ENCODE measurements at places on chromosomes 2 and 18.

DNA sequence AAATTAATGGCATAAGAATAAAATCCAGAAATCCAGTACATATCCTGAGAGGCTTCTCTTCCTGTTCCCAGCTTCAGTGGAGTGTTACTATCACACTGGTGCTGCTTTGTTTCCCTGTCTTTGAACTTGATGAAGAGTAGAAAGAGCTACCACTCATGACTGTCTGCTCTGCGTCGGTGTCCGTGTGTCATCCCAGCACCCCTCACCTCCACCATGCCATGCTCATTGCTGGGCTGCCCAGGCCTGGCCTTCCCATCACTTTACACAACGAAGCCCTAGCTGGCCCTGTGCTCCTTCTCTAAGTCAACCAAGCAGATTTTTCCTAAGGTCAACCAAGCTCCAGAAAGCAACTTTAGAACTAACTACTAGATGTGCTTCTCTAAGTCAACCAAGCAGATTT lies 215.4 kb downstream of the DOK6 start:
- no peak for DNase-seq

DNA sequence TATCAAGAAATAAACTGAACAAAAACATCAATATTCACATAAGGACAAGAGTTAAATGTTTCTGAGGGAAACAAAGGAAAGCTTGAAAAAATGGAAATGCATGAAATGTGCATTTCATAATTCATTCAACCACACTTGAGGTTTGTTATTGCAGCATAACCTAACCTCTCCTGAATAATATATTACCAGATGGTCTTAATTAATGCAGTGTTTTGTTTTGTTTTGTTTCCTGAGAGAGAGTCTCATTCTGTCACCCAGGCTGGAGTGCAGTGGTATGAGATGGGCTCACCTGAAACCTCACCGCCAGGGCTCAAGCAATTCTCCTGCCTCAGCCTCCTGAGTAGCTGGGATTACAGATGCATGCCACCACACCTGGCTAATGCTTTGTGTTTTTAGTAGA lies 139.9 kb upstream of the PIEZO2 start:
- no peak for DNase-seq

GRCh38 chr2:230323385-230324106 lies 3.4 kb upstream of the SP140L start:
- no peak for DNase-seq

DNA sequence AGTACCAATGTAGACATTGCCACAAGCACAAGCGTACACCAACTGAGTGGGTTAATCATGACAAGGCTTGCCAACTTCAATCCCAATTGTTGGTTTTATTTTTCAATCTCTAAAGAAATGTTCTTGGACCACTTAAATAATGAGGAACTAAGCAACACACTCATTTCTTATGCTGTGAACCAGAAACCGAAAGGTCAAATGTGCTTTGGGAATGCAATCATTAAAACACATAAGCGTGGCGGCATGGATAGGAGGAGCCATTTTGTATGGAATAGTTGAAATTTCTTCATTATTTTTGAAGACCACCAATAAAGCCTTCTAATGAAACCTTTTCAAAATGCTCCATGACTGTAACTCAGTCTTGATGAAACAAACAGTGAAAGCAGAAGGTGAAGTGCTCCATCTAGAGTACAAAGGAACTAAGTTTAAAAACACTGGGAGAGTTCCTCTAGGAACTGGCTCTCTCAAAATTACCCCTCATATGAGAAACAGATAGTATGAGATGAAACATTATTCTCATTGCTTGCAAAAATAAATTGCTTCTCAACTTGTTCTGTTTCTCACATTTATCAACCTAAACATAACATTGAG lies 113.2 kb upstream of the CHST9 start:
- DNase-seq: no peak

DNA sequence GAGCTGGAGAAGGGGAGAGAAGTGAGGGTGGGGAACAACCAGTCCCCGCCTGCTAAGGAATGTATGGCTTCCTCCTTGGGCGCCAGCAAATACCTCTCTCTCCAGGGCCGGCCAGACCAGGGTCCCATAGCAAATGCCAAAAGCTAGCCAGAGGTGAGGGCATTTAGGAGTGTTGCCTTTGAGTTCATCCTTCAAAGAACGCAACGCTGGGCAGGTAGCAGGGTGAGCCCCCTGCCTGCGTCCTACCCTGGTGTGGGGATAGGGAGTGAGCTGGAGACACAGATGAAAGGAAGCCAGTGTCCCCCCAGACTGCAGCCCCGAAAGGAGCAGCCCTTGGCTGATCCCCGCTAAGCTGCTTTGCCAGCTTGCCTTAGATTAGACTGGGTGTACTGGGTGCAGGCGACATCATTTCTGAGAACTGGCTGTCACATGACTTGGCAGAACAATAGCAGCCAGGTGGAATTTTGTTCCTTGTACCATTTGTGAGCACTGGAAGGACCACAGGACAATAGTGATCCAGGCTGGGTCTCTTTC lies 40.4 kb downstream of the KLHL29 start:
- no peak for DNase-seq

GRCh38 chr2:114628481-114628880 lies 186.0 kb downstream of the DPP10 start:
- no peak for DNase-seq

- DNase-seq: no peak
Measured at GRCh38 chr18:75530566-75531211, 103.2 kb upstream of the SMIM21 start.

DNA sequence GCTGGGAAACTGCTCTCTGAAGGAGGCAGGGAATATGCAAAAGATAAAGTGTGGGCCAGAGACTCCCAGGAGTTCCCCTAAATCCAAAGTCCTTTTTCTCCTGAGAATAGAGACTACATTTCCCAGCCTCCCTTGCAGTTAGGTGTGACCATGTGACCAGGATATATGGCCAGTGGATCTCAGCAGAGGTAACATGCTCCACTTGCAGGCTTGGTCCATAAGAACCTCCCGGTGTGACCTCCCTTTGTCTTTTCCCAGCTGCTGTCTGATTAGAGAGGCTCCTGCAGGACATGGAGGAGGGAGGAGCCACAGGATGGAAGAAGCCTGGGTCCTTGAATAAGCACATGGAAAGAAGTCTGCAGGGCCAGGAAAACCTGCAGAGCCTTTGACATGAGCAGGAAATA lies 76.2 kb downstream of the TGFA start:
- DNase-seq: no peak

- DNase-seq: no peak
Measured at GRCh38 chr2:24825883-24826772, 32.9 kb downstream of the CENPO start.

All from AG09309 (cell line).